ENCODE measurements at places on chromosomes 11 and 22.

- DNase-seq, result no peak
Measured at GRCh38 chr11:73399159-73399590, 23.0 kb downstream of the RELT start.

- DNase-seq, result no peak
Measured at GRCh38 chr11:68750195-68751003, 921 bp downstream of the TESMIN start.

DNA sequence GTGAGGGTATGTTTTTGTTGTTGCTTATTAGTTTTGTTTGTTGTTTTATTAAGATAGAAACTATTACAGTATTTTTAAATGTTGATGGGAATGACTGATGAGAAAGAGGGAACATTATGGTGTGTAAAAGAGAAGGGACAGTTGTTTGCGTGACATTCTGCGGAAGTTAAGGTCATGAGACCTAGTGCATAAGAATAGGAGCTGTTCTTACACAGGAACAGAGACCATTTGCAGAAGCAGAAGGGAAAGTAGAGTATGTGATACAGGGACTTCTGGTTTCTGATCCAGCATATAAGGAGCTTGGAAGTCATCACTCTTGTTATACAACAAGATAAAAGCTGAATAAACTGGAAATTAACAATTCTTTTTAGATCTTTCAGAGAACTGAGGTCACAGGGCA is 299.2 kb upstream of the API5 start:
- DNase-seq, result no peak

DNA sequence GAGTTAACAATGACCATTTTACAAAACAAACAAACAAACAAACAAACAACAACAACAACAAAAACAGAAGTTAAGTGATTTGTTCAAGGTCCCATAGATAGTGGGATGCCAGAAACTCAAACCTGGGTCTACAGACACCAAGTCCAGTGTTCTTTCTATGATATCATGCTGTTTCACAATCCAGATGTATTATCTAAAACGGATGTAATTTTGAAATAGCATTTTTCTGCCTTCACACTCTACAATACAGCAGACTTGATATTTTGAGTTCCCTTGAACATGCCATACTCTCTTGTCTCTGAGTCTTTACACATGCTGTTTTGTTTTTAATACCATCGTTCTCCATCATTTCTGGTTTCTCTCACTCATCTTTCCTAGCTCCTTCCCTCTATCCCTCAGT is 104.5 kb downstream of the RELT start:
- DNase-seq, result no peak

GRCh38 chr22:25659413-25659812 is 82.6 kb upstream of the MYO18B start:
- no peak for DNase-seq

GRCh38 chr11:105399511-105399910 is 210.4 kb upstream of the GRIA4 start:
- DNase-seq, result no peak

- no peak for DNase-seq
Measured at GRCh38 chr11:115302946-115303703, 201.1 kb downstream of the CADM1 start.

DNA sequence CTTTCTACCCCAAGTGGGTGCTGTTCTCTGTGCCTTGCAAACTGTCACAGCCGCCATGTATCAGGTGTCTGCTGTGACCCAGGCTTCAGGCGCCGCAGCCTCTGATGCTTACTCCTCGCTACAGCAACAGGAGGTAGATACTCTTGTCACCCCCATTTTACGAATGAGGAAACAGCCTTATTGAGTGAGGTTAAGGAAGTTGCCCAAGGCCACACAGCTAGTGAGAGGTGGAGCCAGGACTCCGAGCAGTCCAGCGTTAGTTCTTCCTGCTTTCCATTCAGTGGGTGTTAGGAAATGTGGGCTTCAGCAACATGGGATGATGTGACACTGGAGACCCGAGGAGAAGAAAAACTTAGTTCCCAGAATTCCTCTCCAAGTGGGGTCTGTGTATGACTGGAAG is 14.3 kb downstream of the RNF215 start:
- no peak for DNase-seq

DNA sequence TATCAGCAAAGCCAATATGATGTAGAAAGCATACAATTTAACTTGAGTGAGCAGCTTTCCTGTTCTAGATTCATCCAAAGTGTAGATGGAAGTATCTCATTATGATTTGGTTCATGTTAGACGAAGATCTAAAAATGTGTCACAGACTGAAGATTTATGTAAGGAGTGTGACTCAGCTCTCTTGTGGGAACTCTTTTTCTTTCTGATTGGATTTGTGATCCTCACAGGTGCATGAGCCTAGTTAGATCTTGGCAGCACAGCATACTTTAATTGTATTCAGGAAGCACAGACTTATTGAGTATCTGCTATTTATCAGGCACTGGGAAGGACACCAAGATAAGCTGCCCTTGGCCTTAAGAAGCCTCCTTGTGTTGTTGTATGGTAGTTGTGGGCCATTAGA is 147.1 kb downstream of the C11orf91 start:
- no peak for DNase-seq

GRCh38 chr22:40967111-40967760 is 16.1 kb downstream of the RBX1 start:
- no peak for DNase-seq

DNA sequence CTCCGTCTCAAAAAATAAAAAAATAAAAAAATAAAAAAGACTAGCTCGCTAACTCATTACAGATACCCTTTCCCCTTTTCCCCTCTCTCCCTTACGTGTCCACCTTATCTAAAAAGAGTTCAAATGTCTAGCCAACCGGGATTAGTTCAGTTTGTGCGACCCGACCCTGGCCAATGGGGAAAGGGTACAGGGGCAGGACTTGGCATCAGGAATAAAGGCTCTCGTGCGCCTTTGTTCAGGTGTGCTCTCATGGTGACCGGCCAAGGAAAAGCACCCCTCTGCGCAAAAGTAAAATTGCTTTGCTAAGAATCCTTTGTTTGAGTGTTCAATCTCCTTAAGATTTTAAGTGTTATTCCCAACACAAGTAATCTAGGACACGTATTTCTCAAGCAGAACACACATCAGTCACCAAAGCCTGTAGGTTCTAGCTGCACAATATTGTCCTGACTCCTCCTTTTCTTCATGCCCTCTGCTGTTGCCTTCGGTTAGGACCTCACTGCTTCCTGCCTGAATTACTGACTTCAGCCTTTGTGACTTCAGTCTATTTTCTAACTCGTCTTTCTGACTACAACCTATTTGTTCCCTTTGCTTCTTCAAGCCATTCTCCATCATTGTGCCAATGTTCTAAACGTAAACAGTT is 20.7 kb upstream of the CECR2 start:
- DNase-seq, result no peak

DNA sequence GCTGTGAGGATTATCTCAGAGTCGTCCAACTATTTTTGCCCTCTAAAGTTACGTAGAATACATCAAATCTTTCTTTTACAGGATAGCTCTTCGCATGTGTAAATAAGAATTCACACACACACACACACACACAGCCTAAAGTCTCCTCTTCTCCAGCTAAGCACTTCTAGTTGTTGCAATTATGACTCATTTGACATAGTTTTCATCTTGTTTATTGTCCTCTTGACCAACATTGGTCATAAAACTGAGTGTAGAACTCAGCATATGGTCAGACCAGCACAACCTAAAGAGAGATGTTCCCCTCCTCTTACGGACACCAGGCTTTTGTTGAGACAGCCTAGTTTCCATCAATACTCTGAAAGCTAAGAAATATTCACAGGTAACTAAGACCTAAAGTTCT is 234.2 kb downstream of the BLID start:
- DNase-seq, result no peak

DNA sequence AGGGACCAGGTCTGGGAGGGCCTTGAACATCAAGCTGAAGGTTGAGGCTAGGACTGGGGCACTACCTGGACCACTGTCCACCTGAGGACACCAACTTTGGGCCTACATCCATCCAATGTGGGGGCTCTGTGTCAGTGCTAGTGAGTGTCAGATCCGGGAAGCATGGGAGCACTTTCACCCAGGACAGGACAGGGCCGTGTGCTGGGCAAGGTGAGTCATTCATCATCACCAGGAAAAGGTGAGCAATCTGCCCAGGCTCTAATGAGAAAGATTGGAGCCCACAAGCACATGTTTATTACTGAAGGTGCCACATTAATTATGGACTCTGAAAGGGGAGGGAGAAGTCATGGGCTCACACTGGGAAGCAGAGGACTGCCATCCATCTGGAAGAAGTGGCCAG is 39.7 kb upstream of the DRD2 start:
- DNase-seq, result no peak

- DNase-seq, result no peak
Measured at GRCh38 chr11:92455210-92455790, 230.7 kb downstream of the FAT3 start.

DNA sequence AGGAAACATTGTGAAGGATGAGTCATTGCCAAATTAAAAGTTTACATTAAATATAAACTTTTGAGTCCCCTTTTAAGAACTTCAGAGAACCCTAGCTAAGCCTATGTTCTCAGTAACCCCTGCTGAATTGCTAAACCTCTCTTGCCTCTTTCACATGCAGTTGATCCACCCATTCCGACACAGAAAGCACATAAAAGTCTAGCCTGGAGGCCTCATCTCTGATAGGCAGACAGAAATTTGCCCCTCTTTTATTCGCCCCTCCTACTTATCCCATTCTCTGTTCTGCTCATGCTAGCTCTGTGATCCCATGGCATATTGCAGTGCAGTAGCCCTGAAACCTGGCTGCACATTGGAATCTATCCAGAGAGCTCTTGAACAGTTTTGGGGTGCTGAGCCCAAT is 58.2 kb upstream of the PDE3B start:
- DNase-seq, result no peak

DNA sequence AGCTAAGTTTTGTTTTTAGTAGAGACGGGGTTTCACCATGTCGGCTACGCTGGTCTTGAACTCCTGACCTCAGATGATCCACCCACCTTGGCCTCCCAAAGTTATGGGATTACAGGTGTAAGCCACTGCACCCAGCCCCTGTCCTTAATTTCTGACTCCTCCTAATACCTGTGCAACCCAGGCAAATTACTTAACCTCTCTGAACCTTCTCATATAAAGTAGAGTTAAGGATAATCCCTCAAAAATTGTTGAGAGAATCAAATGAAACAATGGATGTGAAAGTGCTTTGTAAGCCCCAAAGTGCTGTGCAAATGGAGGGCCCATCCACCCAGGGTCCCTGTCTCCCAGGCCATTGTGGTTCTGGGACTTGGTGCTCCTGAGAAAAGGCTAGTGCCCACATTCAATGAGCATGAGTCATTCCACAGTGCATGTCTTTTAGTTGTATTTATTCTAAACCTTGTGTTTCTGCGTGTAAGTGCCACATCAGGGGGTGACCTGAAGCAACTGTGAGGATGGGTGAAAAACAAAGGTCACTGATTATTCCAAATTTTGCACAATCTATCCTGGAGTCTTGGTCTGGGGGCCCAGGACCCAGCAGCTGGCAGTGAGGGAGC is 61.4 kb upstream of the PTPRJ start:
- DNase-seq, result no peak

GRCh38 chr11:12690663-12691062 is 16.4 kb downstream of the TEAD1 start:
- DNase-seq, result no peak

- no peak for DNase-seq
Measured at GRCh38 chr22:36323855-36324331, 63.9 kb downstream of the MYH9 start.

- DNase-seq, result no peak
Measured at GRCh38 chr11:106288822-106289387, 211.4 kb downstream of the AASDHPPT start.

DNA sequence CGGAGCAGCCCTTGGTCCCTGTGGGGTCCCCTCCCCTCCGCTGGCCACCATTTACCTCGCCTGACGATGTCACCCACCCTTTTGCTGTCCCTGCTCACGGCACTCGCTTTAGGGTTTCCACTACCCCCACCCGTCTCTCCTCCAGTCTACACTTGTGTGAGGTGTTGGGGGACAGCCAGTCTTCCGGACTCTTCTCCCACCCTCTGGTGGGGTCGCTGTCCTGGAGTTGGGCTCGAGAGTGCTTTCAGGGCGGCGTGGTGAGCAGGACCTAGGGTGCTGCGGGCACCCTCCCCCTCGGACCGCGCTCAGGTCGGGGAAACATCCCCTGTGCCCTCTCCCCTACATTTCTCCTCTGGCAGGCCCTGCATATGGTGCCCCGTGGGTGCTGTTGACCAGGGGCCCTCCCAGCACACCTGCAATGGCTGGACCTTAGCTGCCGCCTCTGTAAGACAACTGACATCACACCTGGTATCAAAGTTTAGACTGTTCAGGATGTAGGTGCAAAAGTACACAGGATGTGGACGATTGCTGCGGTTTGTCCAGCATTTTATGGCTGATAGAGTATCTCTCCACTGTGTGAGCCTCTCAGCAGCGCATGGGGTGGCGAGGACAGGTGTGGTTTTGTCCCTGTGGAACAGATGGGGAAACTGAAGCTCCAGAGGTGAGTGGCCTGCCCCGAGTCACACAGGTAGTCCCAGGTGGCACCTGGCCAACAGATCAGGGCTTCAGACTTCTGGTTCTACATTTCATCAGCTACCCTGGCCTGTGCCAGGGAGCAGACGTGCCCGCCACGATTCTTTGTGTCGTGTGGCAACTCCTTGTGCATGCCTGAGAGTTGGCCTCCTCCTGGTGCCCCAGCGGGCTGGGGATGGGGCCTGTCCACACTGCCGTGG is 1.2 kb downstream of the GRK2 start:
- DNase-seq, result no peak

- no peak for DNase-seq
Measured at GRCh38 chr22:22816766-22817410, 70.7 kb upstream of the IGLL5 start.

DNA sequence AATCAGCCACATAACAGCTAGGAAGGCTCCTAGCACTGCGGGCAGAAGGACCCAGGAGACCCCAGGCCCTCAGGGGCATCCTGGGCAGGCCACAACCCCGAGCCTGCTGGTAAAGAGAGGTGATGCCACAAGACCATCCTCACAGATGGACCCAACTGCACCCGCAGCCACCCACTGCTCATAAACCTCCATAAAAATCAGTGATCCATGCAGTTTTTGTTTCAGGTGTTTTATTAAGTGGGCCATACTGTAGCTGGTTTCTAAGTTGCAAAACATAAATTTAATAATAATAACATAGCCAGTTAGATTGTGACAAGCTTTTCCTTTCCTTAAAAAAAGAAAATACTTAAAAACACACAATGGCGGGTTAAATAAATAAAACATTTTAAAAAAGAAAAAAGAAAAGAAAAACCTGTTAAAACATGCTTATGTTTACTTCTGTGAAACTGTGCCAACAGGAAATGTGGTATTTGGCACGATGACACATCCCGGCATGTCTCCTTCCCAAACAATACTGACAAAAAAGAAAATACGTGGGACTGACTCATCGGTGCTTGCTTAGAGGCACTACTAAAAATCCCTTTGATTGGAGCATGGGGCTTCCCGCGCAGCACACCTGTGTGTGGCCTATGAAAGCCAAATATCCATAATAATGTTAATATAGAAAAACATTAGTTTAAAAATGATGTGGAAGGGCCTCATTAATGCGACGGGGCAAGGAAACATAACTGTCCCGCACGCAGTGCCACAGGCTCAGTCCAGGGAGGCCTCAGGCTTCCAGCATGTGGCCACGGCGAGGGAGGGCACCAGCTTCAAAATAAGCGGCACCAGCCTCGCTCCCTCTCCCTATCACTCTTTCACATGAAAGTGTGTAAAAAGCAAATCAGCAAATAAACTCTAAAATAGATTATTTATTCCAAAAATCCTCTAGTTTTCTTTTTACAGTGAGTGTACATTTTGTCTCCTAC is 47.5 kb upstream of the SCUBE2 start:
- no peak for DNase-seq
